ENCODE measurements at places on chromosomes 16 and 17.
A peak's percentile ranks its signal among the peaks of the same experiment; 100 is the strongest.

DNA sequence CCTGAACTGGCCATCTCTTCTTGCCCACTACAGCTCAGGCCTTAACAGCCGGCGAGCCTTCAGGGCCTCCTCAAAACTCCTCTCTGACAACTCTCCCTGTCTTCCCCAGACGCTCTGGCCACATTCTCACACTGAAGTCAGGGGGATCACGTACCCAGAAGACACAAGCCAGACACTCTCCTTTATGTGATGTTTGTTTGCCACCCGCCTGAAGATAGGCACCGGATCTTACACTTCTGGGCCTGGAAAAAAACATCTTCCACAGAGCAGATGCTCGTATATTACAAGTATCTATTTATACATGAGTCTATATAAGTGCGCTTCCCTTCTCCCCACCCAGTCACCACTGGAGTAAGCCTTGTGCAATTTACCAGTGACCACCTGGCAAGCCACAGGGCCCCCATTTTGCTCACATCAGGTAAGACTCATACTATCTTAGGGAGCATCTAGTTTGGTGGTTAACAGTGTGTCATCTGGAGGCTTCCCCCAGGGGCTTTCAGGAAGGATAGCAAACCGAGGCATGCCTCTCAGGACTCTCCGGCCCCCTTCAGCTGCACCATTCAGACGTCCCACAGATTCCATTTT is 349.4 kb downstream of the SOX9 start:
- no peak for DNase-seq

GRCh38 chr16:75928295-75928694 is 202.0 kb upstream of the CPHXL start:
- no peak for DNase-seq

- no peak for DNase-seq
Observed at GRCh38 chr16:84635702-84636101, 12.6 kb upstream of the KLHL36 start.

DNA sequence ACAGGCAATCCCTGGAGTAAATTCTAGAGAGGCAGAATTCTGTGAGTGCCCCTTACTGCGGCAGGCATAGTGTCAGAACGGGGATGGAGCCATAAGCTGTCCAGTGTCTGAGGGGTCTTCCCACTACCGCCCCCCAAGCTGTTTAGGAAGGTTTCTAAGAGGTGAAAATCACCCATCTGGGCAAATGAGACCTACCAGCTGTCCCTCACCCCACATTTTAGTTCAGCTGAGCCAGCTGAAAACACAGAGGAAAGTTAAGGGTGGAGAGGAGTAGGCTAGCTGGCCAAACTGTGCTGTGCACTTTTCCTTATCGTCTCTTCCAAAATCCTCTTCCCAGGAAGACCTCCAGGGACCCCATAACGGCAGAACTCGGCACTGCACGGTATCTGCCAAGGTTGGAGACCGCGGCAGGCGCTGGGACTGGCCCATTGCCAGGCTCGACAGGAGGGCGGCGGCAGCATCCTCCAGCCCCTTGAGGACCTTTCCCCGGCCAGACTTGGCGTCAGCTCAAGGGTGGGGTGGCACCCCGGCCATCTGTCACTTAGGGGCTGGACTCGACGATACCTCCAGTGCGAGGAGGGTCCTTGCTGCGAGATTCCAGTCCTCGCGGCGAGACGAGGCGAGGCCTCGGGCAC is 955 bp downstream of the ACLY start:
- DNase-seq: no peak

DNA sequence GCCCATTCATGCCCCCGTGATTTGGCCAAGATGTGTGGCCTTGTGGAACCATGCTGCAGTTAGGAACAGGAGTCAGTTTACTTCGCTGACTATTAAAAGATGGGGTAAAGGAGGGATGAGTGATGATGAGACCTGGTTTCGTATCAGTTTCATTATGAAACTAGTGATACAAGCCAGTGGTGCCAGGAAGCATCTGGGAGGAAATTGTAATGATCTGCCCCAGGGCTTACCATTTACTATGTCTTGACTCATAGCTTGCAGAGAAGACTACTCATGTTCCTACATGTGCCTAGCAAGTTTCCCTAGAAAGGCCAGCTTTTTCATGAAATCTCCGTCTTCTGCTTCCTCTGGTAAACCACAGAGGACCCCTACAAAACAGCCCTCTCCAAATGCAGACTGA is 23.2 kb downstream of the CDH3 start:
- no peak for DNase-seq

DNA sequence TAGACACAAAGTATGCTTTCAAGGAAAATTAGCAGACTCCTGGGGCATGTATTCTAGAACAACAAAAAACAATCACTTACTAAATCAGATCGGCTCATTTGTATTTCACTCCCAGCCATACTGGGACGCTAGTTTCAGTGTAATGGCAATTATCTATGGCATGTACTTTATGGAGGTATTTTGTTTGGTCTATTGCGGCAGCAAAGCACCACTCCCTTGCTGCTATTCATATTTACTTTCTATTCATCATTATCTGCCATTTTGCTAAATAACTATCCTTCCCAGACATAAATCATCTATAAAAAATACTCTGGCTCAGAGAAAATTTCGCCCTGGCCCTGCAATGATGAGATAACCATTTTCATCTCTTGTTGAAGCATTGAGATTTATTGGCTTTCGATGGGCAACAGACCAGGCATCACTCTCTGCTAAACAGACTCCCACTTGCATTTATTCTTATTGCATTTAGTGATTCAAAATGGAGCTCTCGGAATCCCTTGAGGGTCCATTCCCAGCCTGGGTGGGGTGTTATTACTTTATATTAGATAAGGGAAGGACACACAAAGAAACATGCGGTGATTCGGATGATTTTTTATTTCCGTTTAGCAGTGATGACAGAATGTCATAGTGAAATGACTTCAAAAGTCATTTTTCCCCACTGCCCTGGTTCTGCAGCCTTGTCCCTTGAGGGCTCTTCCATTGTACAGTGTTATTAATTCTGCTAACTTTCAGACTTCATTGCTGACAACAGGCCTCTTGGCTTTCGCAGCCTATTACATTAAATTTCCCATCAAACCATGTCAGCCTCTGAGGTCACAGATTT is 225.8 kb downstream of the IRX3 start:
- DNase-seq: no peak

GRCh38 chr16:77116856-77117255 is 74.1 kb upstream of the MON1B start:
- DNase-seq: no peak

DNA sequence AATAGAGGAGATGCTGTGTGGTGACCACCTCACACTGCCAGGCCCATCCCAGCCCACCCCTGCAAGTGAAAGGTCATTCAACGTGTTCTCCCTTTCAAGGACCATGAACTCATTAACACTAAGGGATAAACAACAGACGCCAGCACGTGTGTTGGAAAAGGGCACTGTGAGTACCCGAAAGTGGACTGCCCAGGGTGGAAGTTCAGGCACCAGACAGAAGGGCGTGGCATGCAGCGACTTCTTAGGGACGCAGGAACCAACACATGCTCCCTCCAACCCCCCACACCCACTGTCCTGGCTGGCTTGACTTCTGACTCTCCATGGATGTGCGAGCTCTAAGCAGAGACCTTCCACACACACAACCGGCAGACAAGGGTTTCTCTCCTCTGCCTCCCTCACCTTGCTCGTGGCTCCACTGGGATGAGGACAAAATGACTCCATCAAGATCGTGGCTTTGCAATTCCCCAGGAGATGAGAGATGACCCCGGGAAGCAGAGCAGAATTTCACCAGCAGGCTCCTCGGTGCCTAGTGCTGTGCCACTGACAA is 11.0 kb downstream of the UBALD1 start:
- no peak for DNase-seq

DNA sequence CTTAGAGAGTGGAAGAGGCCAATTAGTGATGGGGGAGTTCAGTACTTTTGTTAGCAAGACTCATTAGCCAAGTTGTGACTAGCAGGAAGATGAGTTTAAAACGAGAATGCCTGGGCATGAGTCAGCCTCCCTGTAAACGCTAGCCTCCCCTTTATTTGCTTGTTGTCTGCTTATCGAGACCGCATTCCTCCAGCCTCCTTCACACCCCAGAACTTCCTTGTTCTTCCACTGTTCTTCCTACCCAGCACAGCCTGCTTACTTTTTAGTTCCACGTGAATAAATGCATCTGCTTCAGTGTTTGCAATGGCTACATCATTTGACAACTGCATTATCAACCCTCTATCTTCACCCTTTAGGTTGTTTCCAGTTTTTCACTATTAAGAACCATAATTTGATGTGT is 20.2 kb upstream of the OR3A1 start:
- no peak for DNase-seq

DNA sequence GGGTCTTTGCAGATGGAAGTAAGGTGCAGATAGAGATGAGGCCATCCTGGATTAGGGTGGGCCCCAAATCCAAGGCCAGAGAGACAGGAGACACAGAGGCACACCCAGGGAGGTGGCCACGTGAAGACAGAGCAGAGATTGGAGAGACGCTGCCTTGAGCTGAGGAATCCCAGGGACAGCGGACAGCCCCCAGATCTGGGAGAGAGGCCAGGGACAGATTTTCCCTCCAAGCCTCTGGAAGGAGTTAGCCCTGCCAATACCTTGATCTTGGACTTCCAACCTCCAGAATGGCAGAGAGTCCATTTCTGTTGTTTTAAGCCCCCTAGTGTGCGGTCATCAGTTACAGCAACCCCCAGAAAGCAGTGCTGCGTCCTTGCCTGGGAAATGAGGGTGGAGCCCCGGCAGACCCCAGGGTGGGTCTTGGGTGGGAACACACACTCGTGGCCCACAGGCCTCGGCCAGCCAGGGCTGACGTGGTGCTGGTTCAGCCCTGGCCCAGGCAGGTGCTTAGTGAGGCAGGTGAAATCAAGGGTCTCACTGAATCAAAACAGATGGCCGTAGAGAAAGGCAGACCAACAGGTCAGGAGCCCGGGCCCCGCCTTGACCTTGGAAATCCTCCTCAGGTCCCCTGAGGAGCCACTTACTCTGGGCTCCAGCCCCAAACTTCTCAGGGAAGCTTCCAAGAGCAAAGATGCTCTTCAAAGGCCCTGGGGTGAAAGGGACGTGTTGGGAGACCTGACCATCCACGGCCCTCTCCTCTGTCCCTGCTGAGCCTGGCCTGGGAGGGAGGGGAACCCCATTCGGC is 169.3 kb downstream of the RBFOX3 start:
- no peak for DNase-seq

DNA sequence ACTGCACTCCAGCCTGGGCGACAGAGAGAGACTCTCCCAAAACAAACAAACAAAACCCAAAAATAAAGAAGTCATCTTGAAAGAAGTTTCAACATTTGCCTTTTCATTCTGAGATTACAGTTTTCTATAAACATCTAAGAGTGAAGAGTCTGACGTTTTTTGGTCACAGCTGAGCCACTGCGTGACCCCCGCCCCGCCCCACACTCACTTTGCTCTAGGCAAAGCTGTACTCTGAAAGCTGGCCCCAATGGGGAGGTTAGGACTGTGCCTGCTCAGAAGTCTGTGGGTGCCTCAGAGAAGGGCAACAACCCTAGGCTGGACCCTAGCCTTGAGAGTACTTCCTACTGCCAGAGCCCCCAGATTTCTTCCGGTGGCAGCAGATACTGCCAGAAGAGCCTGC is 19.3 kb downstream of the CYB5D2 start:
- no peak for DNase-seq

- no peak for DNase-seq
Observed at GRCh38 chr17:34154961-34155730, 99.9 kb upstream of the CCL2 start.

- DNase-seq: no peak
Observed at GRCh38 chr16:80689487-80689886, 114.9 kb downstream of the CDYL2 start.

GRCh38 chr16:70437017-70437581 is 1.8 kb downstream of the ST3GAL2 start:
- DNase-seq: no peak

- DNase-seq: no peak
Observed at GRCh38 chr17:74607221-74607620, 15.1 kb upstream of the CD300LD start.

GRCh38 chr16:424033-424622 is 1.3 kb upstream of the RAB11FIP3 start:
- no peak for DNase-seq

GRCh38 chr16:86635176-86635876 is 57.0 kb downstream of the FOXL1 start:
- DNase-seq: no peak

DNA sequence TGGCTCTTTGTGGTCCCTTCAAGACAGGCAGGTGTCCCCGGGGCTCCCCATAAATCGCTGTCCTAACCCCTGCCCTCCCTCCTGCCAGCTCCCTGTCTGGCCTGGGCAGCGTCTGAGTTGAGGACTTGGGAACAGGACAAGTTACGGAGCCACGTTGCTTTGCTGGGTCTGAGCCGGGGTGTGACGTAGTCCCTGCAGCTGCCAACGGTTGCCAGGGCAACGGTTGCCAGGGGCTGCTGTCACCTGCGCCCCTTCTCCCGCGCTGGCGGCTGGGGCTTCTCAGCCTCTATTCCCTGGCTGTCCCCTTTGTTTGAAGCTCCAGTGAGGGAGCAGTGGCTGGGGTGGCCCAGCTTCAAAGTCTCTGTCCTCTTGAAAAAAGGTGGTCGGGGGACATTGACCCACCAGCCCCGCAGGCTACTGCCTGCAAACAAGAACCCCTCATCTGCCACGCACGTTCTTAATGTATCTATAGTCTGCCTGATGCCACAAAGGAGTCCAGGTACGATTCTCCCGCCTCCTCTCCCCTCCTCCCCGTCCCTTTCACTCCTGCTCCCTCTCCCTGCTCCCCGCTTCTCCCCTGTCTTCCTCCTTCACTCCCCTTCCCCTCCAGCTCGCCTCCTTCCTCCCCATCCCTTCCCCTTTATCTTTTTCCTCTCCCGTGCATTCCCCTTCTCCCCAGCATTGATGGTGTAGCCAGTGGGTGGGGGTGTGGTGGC is 10.9 kb downstream of the ADGRG1 start:
- peak; percentile 89 for DNase-seq

GRCh38 chr17:43028221-43028861 is 3.3 kb downstream of the RND2 start:
- no peak for DNase-seq

DNA sequence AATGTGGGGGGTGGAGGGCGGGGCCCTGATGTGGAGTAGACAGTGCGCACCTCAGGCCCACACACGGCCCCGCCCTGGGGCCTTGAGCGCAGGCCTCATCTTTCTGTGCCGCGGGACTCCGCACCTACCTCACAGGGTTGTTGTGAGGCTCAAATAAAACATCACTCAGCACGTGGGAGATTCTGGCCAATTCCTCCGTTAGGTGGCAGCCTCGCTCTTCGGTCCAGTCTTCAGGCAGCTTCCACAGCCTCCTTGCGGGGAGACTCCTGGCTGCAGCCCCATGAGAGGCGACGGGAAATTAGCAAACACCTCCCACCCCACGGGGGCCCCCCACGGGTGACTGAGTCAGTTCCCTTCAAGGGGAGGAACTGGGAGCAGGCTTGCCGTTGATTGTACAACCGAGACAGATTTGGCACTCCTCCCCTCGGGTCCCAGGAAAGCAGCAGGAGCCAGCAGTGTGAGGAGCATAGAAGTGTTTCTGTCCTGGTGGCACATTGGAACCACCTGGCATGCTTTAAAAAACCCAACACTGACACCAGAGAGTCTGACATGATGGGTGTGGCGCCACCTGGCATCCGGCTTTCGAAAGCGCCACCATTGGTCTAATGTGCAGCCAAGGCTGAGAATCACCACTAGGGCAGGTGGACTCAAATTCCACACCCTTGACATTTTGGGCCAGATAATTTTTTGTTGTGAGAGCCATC is 7.6 kb downstream of the MRM1 start:
- no peak for DNase-seq

GRCh38 chr17:62597920-62598319 is 29.6 kb upstream of the MRC2 start:
- no peak for DNase-seq

All from neuronal stem cell (in vitro differentiated cells).